ENCODE measurements at places on chromosomes 4 and X.

- DNase-seq: no peak
Observed at GRCh38 chr4:8763966-8764901, 107.4 kb downstream of the HMX1 start.

GRCh38 chr4:8198206-8198905 lies 734 bp upstream of the SH3TC1 start:
- no peak for DNase-seq

- DNase-seq: no peak
Observed at GRCh38 chrX:4670606-4671005, 957.2 kb upstream of the PRKX start.

GRCh38 chr4:118767109-118767508 lies 68.8 kb downstream of the SEC24D start:
- no peak for DNase-seq

- no peak for DNase-seq
Observed at GRCh38 chr4:73753215-73753614, 12.8 kb downstream of the CXCL8 start.

- no peak for DNase-seq
Observed at GRCh38 chrX:134774190-134775048, 116.1 kb upstream of the PLAC1 start.

GRCh38 chr4:154044742-154045485 lies 256.0 kb upstream of the SFRP2 start:
- DNase-seq: no peak

DNA sequence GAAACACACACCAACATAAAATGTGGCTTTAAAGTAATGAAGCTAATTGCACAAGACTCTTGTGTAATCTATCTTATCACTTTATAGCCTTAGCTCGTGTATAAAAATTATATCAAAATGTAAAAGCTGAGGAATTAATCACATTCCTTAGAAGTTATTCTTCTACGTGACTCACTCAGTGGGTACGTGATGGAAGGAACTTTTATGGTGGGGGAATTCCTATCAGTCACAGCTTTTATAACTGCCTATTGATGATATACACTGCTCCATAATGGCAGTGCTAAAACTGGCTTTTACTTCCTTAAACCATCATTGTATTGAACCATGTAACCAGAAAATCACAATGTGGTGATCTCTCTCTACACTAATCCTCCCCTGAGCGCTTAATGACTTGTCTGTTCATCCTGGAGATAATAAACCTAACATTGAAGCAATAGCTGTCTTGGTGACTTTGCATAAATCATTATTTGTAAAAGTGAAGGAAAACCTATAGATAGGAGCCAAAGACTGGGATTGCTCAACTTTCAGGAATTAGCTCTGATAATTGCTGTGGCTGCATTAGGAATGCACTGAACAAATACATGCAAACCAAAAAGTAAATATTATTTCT lies 276.7 kb downstream of the GBA3 start:
- no peak for DNase-seq

- DNase-seq: no peak
Observed at GRCh38 chr4:148373093-148373492, 69.1 kb downstream of the NR3C2 start.

DNA sequence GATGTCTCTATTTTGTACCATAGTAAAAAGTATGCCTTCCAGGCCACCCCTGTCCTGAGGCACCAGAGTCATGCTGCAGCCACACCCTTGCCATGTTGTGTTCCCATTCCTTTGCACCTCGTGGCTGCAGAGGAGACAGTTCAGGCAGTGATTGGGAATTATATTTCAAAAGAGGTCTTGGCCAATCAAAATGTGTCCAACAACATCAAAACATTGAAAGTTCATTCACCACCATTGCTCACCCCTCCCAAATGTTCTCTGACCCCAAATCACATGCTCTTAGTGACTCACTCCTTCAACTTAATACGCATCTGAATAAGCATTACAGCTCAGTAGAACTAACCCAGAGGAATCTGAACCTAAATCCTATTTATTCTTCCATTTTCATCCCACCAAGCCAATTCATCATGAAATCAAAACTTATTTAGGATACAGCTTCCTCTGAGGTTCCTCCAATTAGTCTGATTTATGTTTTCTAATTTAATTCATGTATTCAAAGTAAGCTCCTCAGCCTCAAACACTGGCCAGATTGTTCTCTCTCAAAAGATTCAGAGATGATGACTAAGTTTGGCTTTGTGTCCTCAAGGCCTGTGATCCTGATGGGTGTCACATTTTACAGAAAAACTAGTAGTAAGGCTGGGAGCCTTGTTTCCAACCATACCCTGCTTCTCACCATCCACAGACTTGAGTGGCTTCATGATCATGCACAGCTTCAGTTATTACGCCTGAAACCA lies 323.2 kb upstream of the INTU start:
- no peak for DNase-seq

DNA sequence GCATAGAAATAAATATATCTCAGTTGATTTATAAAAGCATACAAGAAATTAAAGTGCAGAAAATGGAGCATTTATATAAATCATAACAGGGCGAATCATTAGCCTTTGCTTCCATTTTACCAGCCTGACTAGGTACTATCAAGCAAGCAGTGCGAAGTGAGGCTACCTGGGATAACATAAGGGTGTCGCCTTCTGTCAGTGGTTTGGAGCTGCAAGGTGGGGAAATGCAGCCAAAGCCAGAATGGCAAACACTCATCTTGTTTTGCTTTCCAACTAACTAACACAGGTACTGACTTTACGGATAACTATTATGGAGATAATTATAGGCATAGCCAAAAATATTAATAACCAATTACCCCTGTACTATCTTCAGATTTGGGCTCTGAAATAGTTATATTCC lies 1459.8 kb downstream of the RAPGEF2 start:
- DNase-seq: no peak

DNA sequence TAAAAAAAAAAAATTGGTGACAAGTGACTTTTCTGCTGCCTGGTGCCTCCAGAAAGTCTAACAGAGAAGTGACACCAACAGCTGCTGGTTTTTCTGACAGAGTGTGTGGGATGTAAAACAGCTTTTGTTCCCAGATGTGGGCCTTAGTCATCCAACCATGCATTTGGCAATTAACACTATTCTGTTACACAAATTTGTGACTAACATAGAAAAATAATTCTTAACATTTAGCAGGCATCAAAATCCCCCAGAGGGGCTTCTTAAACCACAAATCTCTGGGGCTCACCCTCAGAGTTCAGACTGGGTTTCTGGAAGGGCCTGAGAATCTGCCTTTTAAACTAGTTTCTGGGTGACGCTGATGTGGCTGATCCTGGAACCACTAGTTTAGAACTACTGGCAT lies 100.5 kb upstream of the PCDH7 start:
- DNase-seq: no peak

DNA sequence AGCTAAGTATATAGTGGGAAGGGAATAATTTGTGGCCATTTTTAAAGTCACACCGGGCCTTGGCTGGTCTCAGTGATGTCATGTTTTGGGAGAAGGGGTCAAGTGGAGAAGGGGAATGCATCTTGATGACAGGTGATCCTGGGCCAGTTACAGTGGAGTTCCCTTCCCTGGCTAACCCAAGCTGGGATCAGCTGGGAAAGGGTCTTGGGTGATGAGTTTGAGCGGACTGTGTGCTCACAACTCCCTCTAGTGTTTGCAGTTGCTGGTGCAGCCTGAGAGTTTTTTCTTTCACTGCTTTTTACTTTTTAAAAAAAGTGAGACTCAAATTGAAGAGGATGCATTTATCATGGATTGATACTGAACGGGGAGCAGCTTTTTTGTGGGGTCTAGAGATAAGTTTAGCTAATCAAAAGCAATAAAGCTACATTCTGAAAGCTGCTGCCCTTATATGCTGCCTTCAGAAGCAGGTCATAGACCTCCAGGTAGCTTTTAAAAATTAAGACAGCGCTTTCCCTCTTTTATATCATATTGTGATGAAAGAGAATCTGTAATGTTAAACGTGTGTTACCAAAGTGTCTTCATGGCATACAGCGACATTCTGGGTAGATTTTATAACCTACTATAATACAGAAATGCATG lies 164.7 kb downstream of the DCLK2 start:
- peak; percentile 45 for DNase-seq

- DNase-seq: no peak
Observed at GRCh38 chrX:82757614-82758013, 750.5 kb upstream of the POU3F4 start.

DNA sequence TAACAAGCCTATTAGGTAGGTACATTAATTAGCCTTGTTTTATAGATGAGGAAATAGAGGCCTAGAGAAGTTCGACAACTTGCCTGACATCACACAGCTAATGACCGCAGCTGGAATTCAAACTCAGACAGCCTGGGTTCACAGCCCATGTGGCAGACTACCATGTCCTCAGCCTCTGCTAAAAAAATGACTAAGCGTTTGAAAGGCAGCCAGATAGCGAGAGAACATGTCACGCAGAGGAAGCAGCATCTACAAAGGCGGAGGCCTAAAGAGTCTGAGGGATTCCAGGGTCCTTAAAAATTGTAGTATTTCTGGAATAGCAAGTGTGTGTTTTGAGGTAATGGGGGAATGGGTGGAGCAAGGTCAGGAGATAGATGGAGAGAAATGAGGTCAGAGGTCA lies 33.2 kb upstream of the BMP15 start:
- no peak for DNase-seq

Data from kidney capillary endothelial cell (primary cell).